Stimulated activated naive CD4-positive, alpha-beta T cell treated with Interleukin-2 at 50 U/mL for 16 hours (primary cell): ENCODE measurements at places on chromosomes 4 and X.

DNA sequence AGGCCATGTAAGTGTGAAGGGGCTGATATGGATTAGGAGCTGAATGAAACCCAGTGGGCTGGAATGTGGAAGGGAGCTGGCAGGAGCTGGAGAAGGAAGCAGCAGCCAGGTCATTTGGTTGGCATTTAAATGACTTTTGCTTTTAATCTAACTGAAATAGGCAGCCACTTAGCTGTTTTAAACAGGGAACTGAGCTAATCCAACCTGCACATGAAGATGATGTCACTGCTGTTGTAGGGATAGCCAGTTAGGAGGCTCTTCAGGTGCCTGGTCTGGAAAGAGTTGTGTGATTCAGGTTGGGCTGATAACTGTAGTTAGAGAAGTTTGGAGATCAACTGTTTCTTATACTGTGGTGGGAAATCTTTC, 122.4 kb downstream of the PALLD start:
- DNase-seq: no peak

GRCh38 chr4:12118651-12119213, 690.0 kb upstream of the HS3ST1 start:
- no peak for DNase-seq

DNA sequence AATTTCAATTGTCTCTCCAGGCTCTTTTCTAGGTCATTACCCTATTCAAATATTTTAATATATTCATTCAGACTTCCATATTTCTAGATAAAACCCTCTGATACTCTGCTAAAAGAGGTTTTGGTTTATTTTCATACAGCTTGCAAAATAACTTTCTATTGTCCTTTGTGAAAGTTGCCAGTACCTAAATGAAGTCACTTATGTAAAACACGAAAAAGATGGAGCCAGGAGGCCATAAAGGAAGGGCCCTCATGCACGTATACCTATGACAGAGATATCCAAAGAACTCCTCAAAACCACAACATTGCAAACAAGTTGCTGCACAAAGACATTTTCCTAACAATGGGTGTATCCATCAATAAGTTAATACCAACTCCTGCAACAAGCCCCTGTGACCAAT, 25.7 kb upstream of the ELOVL6 start:
- no peak for DNase-seq

DNA sequence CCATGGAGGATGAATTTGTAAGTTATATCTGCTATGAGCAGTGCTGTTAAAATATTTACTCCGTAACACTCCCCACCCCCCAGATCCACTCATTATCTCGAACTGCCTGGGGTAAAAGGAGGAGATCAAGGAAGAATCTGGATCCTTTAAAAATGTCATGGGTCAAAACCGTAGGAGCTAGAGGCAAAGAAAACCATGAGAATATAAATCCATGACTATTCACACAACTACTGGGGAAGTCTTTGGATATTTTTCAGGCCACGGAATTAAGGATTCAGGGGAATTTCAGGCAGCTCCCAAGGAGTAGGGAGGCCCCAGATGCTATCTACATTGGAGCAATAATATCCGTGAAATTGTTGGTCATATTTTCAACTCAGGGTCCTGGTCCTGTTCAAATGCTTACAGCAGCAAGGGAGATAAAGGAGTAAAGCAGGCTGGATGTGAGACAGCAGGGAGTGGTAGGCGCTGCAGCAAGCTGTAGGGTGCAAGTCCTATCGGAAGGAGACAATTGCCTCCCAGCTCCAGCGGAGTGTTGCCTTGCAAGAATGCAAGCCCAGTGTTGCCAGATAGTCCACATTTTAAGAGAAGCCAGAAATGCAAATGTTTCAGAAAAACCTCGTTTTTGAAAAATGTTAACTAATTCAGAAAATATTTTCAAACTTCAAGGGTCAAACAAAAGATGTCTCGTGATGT, 116.2 kb upstream of the KIT start:
- no peak for DNase-seq

DNA sequence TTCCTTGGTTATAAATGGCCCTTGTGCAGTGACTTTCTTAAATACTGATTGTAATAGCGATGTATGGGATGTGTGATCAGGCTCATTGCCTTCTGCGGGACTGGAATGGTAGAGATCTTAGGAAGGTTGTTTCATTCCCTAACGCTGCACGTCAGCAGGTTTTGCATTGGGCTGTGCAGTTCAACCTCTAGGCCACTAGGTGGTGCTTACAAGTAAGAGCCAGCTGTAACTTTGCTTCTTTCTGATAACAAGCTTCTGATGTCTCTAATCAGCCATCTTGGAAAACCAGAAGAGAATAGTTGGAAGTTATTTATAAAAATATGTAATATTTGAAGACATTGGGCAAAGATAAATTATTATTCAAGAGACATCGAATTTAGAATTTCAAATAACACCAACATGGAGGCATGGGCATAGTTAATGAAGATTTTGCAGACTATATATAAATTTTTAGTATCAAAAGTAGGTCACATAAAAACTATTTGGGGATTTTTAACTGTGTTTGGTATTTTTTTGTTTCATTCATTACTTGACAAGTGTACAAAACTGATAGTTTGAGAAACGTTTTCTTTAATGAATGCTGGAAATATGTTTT, 339.7 kb upstream of the PCDH7 start:
- DNase-seq: no peak
